Gastrocnemius medialis (tissue), 4 donors: ENCODE measurements at places on chromosomes 2 and 18.

DNA sequence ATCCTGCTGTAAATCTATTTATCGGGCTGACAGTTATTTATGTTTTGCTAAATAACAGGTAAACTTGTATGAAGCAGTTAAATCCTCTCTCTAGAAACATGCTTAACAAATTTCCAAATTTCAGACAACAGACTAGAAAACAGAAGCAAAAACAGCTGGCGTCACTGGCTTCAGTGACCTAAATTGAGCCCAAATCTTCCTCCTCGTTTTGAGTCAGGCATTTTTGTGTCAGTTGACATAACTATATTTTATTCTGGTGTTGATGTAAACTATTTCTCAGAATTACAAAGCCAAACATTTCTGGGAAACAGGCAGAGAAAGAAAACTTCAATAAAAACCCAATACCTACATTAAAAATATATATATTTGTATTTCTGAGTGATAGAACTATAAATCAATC, 21.7 kb downstream of the RBMS1 start:
- DNase-seq: no peak

- DNase-seq: no peak
Measured at GRCh38 chr2:109433486-109433885, 180.3 kb downstream of the SEPTIN10 start.

DNA sequence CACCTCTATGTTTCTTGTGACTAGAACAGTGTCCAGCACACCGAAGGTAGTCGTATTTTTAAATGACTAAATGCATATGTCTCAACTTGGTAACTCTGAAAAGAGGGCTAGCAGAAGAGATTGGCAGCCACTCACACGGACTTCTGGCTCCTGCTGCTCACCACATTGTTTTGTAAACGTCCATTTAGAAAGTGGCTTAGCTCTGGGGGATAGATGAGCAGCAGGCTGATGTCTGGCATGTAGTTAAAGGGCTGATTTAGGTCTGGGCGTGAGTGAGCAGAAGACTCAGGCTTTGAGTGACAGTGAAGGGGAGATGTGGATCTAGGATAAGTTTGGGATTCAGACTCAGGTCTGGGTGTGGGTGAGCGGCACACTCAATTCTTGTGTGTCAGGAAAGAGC, 372.9 kb upstream of the HS6ST1 start:
- no peak for DNase-seq

GRCh38 chr2:74033375-74033774, 48.7 kb downstream of the TET3 start:
- DNase-seq: no peak

GRCh38 chr2:5691985-5692529, at the start of gene SOX11:
Gene SOX11 (plus strand): TSS chr2:5692384. CDS start chr2:5692722, 338 bp downstream.
- DNase-seq: no peak

GRCh38 chr2:128359841-128360240, 41.2 kb upstream of the HS6ST1 start:
- no peak for DNase-seq

DNA sequence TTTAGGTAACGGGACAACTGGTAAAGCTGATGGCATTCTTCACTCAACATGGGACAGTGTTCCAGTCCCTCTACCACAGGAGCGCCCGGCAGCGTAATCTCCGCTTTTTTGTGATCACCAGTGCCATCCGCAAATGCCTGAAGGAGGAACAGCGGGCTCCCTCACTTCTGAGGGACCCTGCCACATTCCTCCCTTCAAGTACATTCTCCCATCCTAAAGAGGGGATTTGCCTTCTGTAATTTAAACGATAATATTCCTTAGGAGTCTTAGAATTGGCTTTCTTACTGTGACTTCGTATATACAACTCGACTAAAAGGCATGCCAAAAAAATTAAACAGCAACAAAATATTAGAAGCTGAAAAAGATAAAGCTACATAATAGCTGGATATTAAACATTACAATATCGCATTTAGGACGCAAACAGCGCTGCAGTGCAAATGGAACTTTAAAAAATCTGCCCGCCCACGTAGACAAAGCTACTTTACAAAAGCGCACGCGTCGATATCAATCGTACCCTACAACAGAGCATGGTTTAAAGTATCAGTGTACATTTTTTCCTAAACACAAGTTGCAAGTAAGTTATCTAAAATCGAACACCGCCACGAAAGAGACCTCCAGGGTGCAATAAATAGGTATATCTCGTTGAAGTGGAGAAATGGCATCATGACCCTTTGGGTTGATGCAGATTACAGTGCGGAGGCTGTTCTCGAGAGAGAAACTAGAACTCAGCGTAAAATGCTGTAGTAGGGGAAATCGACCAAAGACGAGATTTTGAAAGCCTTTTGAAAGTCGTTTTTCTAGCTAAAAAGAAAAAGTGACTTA, 2.3 kb upstream of the VSNL1 start:
- DNase-seq: no peak

DNA sequence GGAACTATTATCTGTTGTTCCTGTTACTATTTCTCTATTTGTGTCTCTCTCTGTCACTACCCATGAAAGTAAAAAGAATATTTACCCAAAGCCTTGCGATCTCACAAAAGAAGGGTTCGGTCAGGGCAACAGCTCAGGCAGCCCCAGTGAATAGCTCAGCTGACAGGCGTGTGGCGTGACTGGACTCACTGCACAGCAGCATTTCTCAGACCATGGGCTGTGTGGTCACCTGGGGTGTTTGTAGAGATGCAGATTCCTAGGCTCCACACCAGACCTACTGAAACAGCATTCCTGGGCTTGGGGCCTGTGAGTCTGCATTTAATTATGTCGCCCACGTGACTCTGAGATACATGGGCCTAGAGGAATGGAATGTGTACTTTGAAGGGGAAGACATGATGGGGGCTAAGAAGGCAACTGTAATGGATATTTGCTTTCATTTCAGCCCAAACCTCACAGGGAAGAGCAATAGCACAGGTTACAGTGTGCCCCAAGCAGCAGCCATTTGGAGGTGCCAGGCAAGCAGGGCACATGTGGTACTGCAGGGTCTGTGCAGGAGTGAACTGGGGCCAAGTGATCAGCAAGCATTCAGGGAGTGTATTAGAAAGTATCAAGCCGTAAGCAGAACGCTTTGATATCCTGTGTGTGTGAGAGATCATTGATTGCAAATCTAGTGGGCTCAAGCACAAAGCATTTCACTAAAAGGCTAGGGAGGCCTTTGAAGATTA, 90.4 kb upstream of the RBMS1 start:
- DNase-seq: no peak

GRCh38 chr2:35463805-35464596, 891.6 kb upstream of the CRIM1 start:
- DNase-seq: no peak

DNA sequence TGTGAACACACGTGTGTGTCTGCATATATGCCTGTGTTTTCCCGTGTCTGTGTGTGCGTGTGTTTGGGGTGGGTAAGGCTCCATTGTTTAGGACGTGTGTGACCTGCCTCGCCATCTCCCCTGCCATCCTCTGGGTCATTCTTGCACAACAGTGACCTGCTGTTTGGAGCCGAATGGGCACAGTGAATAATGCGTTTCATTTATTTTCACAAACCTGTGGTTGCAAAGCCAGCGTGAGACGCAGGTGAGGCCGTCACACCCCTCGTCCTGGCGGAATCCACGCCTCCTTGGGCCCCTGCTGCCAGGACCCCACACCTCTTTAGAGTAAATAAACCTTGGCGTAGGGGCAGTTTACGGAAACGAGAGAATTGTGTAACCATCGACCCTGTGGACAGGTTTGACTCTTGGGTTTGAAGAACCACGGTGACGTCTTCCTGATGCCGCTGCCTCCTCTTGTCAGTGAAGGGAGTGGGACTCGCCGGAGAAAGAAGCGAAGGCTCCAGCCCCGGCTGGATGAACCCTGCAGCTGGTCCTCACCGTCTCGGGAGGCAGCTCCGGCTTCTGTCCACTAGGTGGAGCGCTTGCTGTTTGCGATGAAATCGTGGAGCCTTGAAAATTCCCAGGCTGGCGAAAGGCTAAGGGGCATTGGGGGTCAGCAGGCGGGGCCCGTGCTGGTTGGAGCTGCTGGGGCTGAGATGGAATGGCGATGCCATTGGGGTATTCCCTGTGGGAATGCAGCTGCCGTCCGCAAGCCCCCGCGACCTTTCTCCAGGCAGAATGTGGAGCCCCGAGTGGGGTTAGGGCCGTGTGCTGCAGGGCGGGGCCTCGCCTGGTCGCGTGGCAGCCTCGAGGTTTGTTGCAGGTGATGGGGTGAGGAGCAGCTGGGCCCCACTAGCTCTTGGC, 81.1 kb downstream of the RTP5 start:
- peak; percentile 32 for DNase-seq

DNA sequence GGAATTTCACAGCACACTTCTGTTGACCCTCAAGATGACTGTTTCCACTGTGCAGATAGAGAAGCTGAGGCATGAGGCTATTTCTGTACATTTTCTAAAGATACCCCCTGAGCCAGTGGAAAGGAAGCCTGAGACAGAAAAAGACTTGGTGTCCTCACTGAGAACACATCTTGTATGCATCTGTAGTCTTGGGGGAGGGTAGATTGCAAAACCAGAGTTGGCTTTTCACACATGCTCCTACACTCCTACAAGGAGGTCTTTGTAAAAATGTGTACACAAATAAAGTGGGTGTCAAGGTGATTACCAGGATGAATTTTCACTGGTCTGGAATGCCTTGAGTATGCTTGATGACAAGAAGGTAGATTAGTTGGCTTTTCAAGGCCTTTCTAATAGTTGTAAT, 98.0 kb downstream of the KCTD18 start:
- no peak for DNase-seq
